NCI-H2029 treated with DMSO at 0.1 percent for 48 hours (cell line): ENCODE measurements at places on chromosomes 5 and 9.
A peak's percentile ranks its signal among the peaks of the same experiment; 100 is the strongest.

- no peak for DNase-seq
These were observed 129.1 kb upstream of the FBN2 start for GRCh38 chr5:128667152-128667551.

DNA sequence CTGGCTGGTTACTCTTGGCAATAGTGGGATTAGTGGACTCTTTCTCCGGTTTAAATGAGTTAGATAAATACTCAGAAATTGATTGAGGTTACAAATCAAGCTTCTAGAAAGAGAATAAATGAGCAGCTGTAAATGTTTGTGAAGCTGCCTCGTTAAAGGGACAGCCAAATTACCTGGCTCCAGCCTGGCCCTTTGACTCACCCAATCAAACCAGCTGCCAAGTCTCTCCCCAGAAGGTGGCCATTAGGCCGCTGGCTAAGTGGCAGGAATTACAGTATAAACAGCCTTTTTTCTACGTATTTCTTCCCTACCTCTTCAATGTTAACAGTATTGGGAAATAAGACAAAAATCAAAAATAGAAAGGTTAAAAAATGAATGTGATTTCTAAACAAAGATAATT, 46.0 kb upstream of the SRFBP1 start:
- peak; percentile 49 for DNase-seq

GRCh38 chr9:89529243-89530035, 31.5 kb upstream of the SEMA4D start:
- no peak for DNase-seq

DNA sequence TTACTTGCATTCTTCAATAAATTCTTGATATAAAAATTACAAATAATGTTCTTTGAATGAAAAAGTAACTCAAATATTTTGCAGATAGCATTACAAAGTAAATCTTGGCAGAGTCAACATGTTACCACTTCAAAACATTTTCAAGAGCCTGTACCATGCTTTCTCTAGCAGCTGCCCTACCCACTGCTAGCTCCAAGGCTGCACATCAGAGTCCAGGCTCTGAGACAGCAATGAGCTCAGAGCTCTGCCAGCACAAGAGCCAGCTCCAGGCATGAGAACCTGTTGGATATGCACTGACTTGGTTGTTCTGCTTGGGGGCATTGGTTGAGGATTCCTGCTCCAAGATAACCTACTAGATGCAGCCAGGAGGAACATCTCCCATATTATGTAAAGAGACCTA, 211.3 kb upstream of the HAPLN1 start:
- DNase-seq, result no peak

GRCh38 chr9:27117489-27118135, 8.6 kb downstream of the TEK start:
- DNase-seq, result peak; percentile 79

DNA sequence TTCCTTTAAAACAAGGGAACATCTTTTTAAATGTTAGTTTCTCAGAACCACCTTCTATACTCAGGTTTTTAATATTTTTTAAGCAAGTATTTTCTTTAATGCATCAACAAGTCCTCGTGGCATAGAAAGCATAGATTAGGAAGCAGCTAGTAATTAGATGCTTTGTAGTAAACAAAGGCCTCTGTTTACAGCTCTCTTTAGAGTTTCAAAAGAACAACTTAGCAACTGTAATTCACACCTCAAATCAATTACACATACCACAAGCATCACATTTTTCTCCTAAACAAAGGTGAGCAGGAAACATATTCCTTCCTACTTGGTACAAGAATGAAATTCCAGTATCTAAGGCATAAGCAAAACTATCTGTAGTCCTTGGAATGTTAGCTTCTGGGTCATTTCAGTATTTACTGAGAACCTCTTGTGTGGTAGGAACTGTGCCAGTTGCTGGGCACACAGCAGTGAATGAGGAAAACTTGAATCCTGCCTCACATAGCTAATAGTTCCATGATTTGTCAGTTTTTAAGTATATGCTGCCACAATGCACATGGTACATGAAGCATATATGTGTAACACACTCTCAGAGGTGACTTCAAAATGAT, 249.1 kb downstream of the CEMIP2 start:
- no peak for DNase-seq

DNA sequence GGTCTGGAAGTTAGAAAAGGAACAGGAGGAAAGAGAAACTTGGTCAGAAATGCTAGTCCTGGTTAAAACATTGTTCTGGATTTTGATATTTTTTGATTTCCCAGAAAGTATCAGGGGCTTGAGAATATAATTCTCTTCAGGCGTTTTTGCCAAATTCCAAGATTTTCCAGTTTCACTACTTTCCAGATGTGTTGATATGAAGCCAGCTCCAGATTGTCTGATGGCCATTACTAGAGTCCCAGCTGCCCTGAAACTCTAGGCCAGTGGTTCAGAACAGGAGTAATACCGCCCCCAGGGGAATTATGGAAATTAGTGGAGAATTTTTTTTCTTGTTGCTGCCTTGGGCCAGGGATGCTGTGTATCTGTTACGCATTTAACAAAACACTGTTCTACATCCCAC, 88.6 kb downstream of the KCNN2 start:
- no peak for DNase-seq

GRCh38 chr5:154165886-154166285, 24.6 kb upstream of the GALNT10 start:
- DNase-seq, result no peak

DNA sequence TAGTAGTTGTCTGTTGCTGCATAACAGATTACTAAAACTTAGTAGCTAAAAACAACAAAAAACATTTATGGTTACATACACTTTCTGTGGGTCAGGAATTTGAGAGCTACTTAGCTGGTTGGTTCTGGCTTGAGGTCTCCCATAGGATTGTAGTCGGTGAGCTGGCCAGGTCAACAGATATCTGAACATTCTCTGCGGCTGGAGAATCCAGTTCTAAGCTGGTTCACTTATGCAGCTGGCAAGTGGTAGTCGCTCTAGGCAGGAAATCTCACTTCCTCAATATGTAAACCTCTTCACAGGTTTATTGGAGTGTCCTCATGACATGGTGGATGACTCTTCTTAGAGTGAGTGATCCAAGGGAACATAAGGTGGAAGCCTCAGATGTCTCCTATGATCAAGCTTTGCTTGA, 65.7 kb upstream of the TNFAIP8 start:
- DNase-seq, result peak; percentile 33
